ENCODE measurements at places on chromosomes 5 and 9.

GRCh38 chr9:134217431-134218210 lies 53.3 kb upstream of the RNU6ATAC start:
- H3K27me3 ChIP-seq = peaks cover 2% of the 10 kb centered on the region
- H3K4me1 ChIP-seq = no peaks in the 10 kb centered on the region

- no peaks in the 10 kb centered on the region for H3K4me1 ChIP-seq
- no peaks in the 10 kb centered on the region for H3K36me3 ChIP-seq
- no peaks in the 10 kb centered on the region for H3K27me3 ChIP-seq
- no peak overlapping the region for H3K4me3 ChIP-seq
- no peak overlapping the region for H3K27ac ChIP-seq
Observed at GRCh38 chr9:11192993-11193392, 580.2 kb upstream of the PTPRD start.

DNA sequence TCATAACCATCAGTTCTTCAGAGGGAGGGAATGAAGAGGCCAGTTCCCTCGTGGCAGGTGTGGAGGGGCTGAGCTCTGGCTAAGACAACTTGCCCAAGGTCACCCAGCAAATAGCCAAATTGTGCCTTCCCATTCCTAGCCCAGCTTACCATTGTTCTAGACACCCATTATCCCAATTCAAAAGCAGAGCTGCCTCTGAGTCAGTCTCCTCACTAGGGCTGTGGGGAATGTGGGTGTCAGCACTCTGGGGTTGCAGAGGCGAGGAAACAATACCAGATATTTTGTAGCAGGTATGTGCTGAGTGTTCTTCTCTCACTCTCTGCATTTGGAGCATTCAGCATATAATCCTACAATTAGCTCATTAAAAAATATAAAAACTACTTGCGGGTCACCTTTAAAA lies 270.8 kb downstream of the PSAT1 start:
- no peak for DNase-seq
- H3K4me3 ChIP-seq = no peak overlapping the region
- H3K27ac ChIP-seq = no peak overlapping the region
- no peaks in the 10 kb centered on the region for H3K4me1 ChIP-seq

GRCh38 chr9:116383133-116383532 lies 229.5 kb downstream of the PAPPA start:
- no peaks in the 10 kb centered on the region for H3K36me3 ChIP-seq
- H3K27me3 ChIP-seq = no peaks in the 10 kb centered on the region
- H3K4me3 ChIP-seq = no peak overlapping the region
- H3K4me1 ChIP-seq = no peaks in the 10 kb centered on the region

- H3K4me3 ChIP-seq = no peak overlapping the region
- no peaks in the 10 kb centered on the region for H3K4me1 ChIP-seq
- no peaks in the 10 kb centered on the region for H3K36me3 ChIP-seq
- H3K27ac ChIP-seq = no peak overlapping the region
- peaks cover 3% of the 10 kb centered on the region for H3K27me3 ChIP-seq
Observed at GRCh38 chr5:32476891-32477290, 32.4 kb upstream of the ZFR start.

DNA sequence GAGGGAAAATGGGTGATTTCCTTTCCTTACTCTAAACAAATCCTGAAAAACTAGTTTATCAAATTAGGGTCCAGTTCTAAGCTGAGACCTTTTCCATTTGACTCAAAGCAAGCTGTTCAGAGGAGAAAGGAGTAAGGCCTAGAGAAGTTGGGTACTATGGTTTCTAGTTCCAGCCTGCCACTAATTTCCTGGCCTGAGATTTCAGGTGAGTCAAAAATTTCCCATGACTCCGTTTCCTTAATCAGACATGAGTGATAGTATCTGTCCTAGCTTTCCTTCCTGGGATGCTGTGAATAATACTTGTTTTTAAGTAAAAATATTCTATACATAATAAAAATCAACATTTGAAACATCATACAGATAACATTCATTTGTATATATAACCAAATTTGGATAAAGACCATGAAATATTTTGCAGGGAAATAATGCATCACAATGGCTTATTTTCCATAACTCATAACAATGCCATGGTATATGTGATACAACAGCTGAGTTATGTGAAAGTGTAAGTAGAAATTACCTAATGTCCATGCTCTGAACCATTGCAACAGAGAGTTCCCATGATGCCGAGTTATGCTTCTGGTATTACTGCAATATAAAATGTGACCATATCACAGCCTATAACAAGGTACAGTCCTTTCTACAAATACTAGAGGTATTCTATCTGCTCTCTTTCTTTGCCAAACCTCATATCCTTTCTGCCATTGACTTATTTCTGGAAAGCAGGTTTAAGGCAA lies 142.7 kb downstream of the MLLT3 start:
- no peaks in the 10 kb centered on the region for H3K36me3 ChIP-seq
- no peak overlapping the region for H3K27ac ChIP-seq

- no peak overlapping the region for H3K27ac ChIP-seq
- DNase-seq = no peak
- peaks cover 18% of the 10 kb centered on the region for H3K4me1 ChIP-seq
- H3K4me3 ChIP-seq = no peak overlapping the region
- peaks cover 4% of the 10 kb centered on the region for H3K27me3 ChIP-seq
Observed at GRCh38 chr5:79850316-79850822, 140.7 kb downstream of the MTX3 start.

DNA sequence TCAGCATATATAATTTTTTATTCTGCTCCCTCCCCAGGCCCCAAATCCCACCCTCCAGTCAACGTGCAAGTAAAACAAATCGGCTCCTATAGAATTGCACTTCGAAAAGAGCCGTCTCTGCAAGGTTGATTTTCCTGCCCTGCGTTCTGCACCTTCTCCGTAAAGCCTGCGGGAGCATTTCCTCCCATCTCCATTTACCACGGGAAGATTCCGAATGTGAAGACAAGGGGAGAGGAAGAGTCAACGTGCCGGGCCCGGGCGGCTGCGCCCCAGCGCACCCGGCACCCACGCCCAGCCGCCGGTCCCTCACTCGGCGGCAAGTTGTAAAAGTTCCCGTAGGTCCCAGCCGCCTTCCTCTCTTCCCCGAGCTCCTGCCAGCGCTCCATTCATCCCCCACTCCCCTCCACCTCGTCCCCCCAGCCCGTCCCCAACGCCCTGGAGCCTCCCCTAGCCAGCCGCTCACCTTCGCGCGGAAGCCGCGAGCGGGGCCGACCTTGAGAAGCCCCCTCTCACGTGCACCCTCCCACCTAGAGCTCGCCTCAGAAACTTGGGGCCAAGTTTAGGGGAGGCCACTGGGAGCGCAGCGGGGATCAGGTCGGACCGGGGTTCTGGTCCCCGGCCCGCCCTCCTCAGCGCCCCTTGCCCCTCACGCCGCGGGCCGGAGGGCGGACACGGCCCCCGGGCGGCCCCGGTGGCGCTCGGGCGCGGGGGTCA lies 431 bp downstream of the BNC2 start:
- H3K27me3 ChIP-seq = peaks cover 38% of the 10 kb centered on the region
- H3K4me1 ChIP-seq = no peaks in the 10 kb centered on the region
- H3K27ac ChIP-seq = no peak overlapping the region
- no peak overlapping the region for H3K4me3 ChIP-seq
- DNase-seq = no peak

DNA sequence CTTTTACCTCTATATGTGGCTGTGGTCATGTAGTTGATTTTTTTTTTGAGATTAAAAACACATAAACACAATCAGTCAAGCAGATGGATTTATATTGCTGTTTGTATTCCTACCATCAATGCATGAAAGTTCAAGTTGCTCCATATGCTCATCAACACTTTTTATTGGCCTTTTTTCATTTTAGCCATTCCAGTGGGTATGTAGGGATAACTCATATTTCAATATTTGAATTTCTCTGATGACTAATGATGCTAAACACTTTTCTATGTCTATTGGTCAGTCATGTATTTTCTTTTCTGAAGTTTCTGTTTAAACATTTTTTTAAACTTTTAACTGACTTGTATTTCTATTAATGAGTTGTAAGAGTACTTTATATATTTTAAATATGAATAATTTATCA lies 445.4 kb upstream of the RGMB start:
- H3K27me3 ChIP-seq = no peaks in the 10 kb centered on the region
- DNase-seq = no peak
- H3K4me1 ChIP-seq = no peaks in the 10 kb centered on the region
- H3K4me3 ChIP-seq = no peak overlapping the region
- no peaks in the 10 kb centered on the region for H3K36me3 ChIP-seq
- no peak overlapping the region for H3K27ac ChIP-seq

DNA sequence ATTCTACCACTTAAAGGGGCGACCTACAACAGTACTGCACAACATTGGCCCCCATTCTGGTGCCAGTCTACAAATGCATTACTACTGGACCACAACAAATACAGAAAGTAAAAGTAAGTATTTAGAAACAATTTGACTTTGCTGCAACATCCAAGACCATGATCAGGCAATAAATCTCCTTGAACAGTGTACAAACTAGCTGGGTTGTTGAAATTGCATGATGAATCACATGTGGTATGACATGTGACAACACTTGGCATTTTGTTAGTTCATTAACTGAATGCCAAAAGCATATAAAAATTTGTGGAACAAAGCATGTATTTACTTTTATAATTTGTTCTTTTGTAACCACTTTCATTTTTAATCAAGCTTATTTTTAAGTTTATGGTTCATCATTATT lies 270.5 kb downstream of the NFIB start:
- H3K27ac ChIP-seq = no peak overlapping the region
- H3K36me3 ChIP-seq = no peaks in the 10 kb centered on the region
- no peak for DNase-seq
- H3K27me3 ChIP-seq = no peaks in the 10 kb centered on the region
- no peak overlapping the region for H3K4me3 ChIP-seq
